ENCODE measurements at places on chromosomes 11 and 22. TPM values are rescaled to one million over a fixed set of nuclear protein-coding genes. Genes with fewer than 3 reads are reported as not detected.

SCGB1D4 gene
- total RNA-seq, result not detected

CCDC116 gene
- 0.21 TPM for total RNA-seq

APOBEC3H gene
- 1.1 TPM for total RNA-seq

EML3 gene
- 76.0 TPM for total RNA-seq

SCN4B gene
- total RNA-seq, result 0.36 TPM

KDM4D gene
- total RNA-seq, result 2.4 TPM

CHRM1 gene
- 0.29 TPM for total RNA-seq

CD248 gene
- total RNA-seq, result 31.9 TPM

OLFML1 gene
- 0.83 TPM for total RNA-seq

C11orf21 gene
- 1.2 TPM for total RNA-seq

CDON gene
- total RNA-seq, result 157 TPM

TRIM49B gene
- not detected for total RNA-seq

LMNTD2 gene
- 6.7 TPM for total RNA-seq

PAX6 gene
- 23.8 TPM for total RNA-seq

DEFB131B gene
- not detected for total RNA-seq

CALCB gene
- not detected for total RNA-seq

KRTAP5-3 gene
- total RNA-seq, result not detected

MCAM gene
- 10.3 TPM for total RNA-seq

POU2AF2 gene
- total RNA-seq, result 0.39 TPM

ART1 gene
- not detected for total RNA-seq

MS4A4E gene
- 0.33 TPM for total RNA-seq

APIP gene
- 17.3 TPM for total RNA-seq

UPB1 gene
- 0.24 TPM for total RNA-seq

NCR3LG1 gene
- 12.3 TPM for total RNA-seq

FAM180B gene
- total RNA-seq, result not detected

IL17REL gene
- total RNA-seq, result not detected

VSTM5 gene
- total RNA-seq, result 0.24 TPM

UBQLN3 gene
- total RNA-seq, result not detected

ABCG4 gene
- 1.3 TPM for total RNA-seq

MYOD1 gene
- total RNA-seq, result not detected

GAL3ST1 gene
- total RNA-seq, result 5.9 TPM

LDHAL6A gene
- not detected for total RNA-seq

OR4D5 gene
- not detected for total RNA-seq

ISX gene
- 9.4 TPM for total RNA-seq

SPI1 gene
- total RNA-seq, result not detected

OR51B2 gene
- total RNA-seq, result not detected

TEX54 gene
- not detected for total RNA-seq

LRP4 gene
- 46.9 TPM for total RNA-seq

ZC3H7B gene
- total RNA-seq, result 76.2 TPM

OR10A2 gene
- not detected for total RNA-seq

CHRM4 gene
- total RNA-seq, result 0.98 TPM

GLYATL2 gene
- not detected for total RNA-seq

BEST1 gene
- total RNA-seq, result 0.31 TPM

PNPLA5 gene
- not detected for total RNA-seq

MUC2 gene
- 1.5 TPM for total RNA-seq
